ENCODE measurements at places on chromosomes 13 and 19.

DNA sequence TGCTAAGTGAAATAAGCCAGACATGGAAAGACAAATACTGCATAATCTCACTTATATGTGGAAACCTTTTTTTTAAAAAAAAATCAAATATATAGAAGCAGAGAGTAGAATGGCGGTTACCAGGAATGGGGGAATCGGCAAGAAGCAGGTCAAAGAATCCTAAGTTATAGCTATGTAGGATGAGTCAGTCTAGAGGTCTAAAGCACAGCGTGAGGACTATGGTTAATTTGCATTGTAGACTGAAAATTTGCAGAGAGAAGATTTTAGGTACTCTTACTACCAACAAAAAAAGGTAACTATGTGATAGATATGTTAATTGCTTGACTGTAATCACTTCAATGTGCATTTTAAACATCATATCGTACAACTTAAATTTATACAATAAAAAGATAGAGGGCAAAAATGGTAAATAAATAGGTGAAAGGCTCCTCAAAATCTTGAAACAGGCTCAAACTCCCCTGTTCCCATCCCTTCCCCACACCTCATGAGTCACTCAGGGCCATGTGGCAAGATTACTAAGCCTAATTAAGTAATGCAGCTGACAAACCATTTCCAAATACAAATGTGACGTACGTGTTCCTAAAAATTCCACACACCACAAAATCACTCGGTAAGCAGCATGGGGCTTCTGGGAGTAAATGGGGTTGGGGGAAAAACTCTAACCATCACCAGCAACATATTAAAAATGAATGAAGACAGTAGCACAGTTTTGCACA is 159.0 kb downstream of the USP12 start:
- peak; percentile 72 for DNase-seq

DNA sequence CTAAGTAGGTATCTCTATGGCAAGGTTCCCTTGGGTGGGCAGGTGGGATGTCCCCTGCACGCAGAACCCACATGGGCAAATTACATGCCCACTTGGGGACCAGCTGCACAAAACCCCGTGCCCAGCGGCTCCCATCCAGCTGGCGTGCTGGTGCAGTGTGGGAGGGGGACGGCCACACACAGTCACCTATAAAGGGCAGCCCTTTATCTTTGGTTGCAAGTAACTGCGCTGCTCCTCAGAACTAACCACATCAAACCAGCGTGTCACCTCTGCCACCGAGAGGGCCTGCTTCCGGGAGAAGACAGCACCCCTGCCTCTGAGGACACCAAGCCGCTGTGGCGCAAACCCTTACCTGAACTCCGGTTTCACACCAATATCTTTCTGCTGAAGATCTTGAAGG is 32.2 kb downstream of the ANKRD27 start:
- no peak for DNase-seq

DNA sequence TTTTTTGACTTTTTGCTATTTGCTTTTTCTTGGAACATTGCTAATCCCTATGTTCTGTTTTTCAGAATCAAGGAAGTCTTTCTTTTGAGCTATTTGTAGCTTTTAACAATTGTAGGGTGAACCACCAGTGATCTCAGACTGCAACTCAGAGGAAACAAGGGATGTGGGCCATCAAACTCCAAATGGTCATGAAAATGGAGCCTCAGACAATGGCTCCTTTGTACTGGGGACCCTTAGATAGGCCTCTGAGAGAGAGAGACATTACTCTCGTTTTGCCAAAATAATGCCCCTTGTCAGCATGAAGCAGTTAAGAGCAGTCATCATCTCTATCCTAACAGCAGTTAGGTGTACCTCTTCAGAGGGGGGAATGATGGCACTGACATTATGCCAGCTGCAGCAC is 56.4 kb upstream of the GJB6 start:
- DNase-seq: no peak

- DNase-seq: no peak
Measured at GRCh38 chr13:113509989-113510388, 19.5 kb upstream of the DCUN1D2 start.

GRCh38 chr13:74424455-74424854 is 290.3 kb upstream of the KLF12 start:
- no peak for DNase-seq

DNA sequence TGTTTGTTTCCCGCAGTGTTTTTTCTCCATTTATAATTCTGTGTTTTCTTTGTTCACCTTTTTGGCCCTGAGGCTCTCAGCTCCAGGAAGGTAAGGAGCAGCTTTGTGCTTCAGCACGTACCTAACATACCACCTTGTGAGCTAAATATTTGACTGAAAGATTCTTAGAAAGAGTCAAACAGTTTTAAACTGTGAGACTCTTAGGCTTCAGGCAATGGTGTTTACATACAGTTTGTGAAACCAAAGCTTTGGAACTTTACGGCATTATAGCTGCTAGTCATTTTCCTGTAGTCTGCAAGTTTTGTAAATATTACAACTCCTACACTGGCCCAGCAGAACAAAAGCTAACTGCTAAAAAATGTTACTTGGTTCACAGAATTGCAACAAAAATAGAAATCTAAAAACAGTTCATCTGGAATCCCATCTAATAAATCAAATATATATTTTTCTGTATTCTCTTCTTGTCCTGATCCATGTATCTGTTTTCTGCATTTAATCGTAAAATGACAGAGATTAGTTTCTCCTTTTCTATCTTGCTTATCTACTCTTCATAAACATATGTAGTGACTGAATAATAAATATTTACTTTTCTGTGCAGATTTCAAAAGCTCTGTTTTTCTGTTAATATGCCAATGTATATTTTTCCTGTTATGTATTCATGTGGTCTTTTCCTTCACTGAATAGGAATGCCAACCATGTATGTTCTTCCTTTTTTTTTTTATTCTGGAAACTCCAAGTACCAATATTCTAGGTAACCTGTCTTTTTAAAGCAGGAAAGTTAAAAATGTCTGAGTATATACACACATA is 38.8 kb upstream of the GPI start:
- no peak for DNase-seq

- DNase-seq: no peak
Measured at GRCh38 chr13:39266426-39266825, 228.2 kb downstream of the NHLRC3 start.

DNA sequence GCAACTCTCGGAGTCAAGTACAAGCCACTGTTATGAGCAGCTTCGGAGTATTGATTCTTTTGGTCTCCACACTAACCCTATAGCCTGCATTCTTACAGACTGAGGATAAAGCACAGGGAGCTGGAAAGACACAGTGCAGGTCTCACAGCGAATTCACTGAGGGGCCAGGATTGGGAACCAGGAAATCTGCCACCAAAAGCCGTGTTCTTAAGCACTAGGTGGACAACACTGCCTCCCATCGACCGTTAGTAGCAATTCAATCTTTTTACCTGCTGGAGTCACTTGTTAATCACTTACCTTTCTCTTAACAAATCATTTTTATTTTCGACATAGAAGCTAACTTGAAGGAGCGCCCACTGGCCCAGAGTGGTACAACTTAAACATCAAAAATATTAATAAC is 6.3 kb downstream of the PMIS2 start:
- peak; percentile 33 for DNase-seq

- no peak for DNase-seq
Measured at GRCh38 chr19:2902590-2903218, 2.0 kb downstream of the ZNF57 start.

- DNase-seq: no peak
Measured at GRCh38 chr19:11191934-11192333, 5.4 kb downstream of the KANK2 start.

All from NCI-H524 (cell line).